GM06990 (cell line): ENCODE measurements at places on chromosomes 12 and 14.

DNA sequence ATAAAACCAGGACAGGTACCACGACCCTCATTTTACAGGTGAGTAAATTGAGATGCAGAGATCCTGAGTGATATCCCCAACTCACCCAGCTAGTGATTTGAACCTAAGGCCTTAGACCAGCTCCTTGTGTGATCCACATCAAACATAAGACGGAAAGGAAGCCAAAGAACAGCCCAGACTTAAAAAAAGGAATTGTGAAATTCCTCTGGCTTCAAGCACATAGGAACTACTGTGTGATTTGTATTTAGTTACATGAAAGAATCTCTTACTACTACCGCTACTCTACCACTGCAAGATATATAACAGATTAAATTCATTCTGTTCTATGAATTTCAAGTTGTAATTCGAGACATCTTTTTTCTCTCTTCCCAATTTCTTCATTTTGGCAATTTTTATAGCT is 10.5 kb downstream of the E2F7 start:
- DNase-seq = no peak

DNA sequence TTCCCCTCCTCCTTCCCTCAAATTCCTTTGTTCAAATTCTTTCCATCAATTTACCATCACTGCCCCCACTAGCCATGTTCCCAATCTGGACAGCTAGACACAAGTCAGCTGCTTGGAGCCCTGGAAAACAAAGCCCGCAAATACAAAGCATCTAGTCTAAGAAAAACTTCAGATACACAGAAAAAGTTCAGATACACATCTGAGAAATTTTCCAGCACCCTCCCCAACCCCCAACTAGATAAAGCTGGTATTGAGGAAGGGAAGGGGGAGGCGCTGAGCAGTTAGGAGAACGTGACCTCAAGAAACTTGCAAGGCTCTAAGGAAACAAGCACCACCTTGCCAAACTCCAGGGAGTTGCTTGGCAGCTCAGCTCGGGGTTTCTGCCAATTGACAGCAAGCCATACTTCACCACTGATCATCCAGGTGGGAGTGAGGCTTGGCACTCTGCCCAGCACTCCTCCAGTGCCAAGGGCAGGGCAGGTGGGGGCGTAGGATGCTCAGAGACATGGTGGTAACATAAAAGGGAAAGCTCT is 5.1 kb upstream of the CNIH1 start:
- no peak for DNase-seq

DNA sequence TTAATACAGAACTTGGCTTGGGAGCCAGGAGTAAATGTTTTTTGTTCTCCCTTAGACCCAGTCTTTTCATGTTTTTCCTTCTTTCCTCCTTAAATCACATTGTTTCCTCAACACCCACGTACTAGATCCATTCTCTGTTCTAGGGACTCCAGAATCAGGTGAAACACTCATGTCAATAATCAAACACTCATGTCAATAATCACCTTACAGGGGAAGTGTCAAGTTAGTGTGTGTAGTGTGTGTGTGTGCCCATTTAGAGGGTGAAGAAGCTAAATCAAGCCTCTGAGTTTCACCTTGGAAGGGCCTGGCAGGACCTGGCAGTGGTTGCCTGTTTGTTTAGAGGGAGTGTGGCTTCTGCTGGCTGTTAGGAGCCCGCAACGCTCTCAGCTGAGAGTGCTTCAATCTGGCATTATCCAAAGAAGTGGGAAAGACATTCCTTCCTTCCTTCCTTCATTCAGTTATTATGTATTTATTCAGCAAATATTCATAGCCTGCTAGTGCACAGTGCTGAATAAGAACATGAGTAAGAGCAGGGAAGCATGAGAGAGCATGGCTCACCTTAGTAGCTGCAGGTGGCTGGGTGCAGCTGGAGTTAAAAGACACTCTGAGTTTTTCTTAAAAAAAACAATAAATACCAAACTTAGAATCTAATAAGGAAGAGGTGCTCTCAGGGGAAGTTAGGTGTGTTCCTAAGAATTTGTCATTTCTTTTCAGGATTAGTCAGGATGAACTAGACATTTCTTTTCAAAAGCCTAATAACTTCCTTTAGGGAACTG is 17.6 kb upstream of the EID3 start:
- DNase-seq = no peak

DNA sequence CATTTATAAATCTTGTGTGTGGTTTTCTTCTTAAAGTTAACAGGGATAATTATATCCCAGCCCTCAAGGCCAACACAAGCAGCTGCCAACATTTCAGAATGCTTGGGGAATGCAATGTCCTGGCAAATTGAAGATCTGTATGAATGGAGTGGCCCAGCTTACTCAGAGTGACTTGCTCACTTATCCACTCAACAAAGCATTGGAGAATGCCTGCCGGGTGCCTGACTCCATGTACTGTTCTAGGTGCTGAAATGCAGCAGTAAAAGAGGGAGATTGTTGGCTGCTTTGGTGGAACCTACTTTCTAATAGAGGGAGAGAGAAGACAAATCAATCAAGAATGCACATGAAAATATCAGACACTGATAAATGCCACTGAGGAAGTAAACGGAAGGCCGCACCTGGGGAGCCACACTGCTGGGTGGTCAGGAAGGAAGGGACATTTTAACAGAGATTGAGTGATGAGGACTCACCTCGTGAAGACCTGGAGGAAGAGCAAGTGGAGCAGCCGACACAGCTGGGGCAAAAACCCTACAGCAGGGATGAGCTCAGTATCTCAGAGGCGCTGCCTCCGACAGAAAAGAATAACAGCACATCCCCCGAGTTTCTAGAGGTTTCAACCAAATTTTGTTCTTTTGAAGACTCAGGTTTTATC is 61.2 kb upstream of the VASH1 start:
- DNase-seq = no peak

GRCh38 chr12:88187571-88187970 is 45.5 kb downstream of the TMTC3 start:
- no peak for DNase-seq

- DNase-seq = no peak
These were observed 3.8 kb downstream of the CBLN3 start for GRCh38 chr14:24425704-24426103.

- peak; percentile 77 for DNase-seq
These were observed 5.6 kb downstream of the TCTN1 start for GRCh38 chr12:110619534-110619953.

GRCh38 chr14:35938770-35939169 is 112.6 kb downstream of the BRMS1L start:
- no peak for DNase-seq

DNA sequence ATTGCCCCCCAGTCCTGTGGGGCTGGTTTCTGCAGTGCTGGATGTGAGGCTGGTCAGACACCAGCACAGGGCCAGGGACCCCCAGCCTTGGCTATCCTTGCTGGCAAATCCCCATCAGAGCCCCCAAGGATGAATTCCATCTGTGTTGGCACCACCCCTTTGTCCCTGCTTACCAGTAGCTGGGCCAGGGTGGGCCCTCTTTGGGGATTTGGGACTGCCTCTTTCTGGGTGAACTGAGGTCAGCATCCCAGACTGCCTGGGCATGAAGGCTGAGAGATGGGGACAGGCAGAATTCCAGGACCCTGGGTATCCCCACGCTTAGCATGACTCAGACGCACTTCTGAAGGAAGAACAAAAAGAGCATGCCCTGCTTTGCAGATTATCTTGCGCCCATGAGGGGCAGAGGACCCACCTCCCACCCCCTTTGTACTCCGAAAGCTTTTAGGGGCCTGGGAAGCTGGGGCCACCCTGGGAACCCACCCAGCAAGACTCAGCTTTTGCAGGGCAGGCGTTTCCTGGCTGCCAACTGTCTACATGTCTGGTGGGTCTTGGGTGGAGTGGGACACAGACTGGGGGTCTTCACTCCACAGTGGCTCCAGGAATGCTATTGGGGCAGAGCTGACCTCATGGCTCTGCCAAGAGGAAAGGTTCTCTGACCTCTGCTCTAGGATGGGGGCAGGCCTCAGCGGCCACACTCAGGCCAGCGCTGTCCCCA is 26.8 kb downstream of the RFLNA start:
- no peak for DNase-seq

DNA sequence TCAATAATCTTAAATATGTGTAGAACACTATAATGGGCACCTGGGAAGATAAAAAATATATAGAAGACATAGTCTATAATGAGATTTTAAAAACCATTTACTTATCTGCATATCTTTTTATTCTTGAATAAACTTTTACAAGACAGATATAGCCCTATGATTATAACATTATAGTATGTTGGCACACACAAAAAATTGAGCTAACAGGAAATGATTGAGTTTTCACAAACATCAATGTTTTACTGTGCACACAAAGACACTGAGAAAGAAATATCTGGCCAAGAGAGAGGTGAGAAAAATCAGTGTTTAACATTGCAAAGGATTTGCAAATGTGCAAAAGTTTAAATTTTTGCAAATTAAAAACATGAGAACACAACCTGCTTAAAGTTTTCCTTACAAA is 124.3 kb downstream of the BBS10 start:
- no peak for DNase-seq

GRCh38 chr14:68389943-68390342 is 402.9 kb downstream of the ZFP36L1 start:
- no peak for DNase-seq

DNA sequence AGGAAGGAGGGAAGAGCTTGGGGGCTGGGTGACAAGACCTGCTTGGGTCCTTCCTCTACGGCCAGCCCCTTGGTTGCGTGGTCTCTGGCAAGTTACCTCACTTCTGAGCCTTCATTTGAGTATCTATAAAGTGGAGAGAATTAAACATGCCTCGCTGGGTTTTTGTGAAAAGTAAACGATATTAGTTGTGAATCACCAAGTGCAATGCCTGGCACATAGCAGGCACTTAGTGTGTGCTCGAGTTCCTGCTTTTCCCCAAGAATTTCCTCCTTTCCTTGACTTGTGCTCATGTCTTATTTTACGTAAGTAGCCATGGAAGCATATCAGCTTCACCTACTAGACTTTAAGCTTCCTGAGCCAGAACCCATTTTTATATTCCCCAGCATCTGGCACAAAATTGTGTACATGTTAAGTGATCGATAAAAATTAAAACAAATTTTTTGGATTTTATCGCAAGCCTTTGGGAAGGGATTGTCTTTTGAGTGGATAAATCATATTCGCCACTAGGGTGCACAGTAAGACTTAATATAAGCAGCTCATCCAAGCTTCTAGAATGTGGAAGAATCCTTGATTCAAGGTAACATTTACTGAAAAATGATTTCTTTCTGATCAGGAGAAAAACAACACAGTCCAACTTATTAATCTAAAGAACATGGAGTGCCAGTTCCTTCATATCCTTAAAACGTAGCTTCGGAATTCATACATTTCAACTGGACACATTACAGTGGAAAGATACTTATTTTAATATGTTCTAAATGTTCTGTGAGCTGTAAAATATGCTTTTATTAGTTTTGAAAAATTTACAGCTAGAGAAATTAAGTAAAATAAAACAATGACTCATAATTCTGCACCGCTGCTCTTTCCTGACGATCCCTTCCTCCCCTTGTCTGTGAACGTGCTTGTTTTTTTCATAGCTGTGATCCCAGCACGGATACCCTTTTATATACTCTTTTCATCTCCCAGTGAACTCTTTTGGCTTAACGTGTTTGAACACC is 62.0 kb downstream of the SLC25A47 start:
- DNase-seq = no peak

DNA sequence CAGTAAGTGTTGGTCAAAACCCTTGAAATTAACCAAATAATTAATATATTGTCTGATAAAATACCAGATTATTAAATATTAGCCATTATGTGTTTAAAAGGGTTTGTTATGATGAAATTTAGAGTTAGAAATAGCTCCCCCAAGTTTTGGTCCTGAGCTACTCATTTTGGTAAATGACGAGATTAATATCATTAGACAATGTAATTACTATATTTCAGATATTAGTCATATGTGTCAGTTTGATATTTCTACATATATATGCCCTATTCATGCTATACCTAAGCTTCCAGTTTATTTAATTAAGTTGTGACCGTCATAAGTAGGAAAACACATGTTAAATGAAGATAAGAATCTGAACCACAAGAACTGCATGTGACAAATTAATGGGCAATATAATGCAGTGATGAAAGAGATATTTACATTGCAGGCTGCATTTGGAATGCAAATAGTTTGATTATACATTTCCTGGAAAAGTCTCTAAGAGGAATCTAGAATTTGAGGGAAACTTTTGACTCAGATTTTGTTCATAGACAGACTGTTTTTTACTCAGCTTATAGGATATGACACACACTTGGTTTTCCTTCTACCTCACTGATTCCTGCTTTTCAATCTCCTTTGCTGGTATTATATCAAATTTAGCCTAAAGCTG is 70.5 kb downstream of the TBC1D30 start:
- DNase-seq = no peak

DNA sequence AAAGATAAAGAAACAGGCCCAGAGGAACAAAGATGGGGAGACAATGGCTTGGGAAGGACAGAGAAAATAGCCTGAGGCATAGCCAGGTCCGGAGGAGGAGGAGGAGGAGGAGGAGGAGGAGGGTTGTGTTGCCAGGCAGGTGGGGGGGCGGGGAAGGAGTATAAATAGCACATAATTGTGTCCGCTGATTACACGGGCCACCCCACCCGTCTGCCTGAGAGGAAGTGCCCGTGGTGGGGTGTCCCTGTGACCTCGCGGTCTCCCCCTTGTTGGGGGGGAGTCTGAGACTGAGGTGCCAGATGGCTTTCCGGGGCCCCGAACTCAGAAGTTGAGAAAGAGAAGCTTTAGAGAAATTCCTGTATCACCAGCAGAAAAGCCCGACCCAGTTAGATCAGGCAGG is 1.9 kb upstream of the SP7 start:
- DNase-seq = no peak

DNA sequence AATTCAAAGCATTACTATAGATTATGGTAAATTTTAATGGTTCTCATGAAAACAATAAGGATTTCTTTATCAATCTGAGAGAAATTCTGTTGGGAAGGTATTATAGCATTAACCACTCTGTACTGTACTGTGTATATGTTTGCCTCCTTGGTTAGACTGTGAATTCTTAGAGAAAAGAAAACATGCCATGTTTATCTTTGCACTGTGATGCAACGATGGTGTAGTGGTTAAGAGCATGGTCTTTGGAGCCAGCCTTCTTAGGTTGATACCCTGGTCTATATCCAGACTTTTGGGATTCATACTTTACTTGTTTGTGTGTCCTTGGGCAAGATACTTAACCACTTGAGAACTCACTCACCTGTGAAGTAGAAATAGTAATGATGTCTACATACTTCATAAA is 32.2 kb upstream of the NUBPL start:
- DNase-seq = no peak

- DNase-seq = no peak
These were observed 25.7 kb upstream of the CERS5 start for GRCh38 chr12:50192908-50193307.

- DNase-seq = no peak
These were observed 15.1 kb upstream of the SUPT16H start for GRCh38 chr14:21398901-21399300.

DNA sequence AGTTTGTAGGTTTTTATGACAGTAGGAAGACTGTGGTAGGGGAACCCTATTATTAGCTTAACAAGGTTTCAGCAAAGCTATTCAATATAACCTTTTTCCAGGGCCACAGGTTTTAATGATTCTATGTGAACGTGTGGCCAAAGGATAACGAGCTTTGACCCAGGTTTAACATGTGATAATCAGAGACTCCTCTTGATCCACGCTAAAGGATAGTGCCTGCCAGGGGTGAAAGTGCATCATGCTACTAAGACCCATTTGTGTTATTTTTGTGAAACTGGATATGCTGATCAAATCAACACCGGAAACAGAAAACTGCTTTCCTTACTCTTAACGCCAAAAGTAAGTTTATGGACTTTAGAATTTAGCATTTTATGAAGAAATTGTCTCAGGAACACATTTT is 909 bp upstream of the TAOK3 start:
- DNase-seq = no peak
